Fibroblast of villous mesenchyme (primary cell): ENCODE measurements at places on chromosomes 16 and 17. TPM values are rescaled to one million over a fixed set of nuclear protein-coding genes. Genes with fewer than 3 reads are reported as not detected.

DNA sequence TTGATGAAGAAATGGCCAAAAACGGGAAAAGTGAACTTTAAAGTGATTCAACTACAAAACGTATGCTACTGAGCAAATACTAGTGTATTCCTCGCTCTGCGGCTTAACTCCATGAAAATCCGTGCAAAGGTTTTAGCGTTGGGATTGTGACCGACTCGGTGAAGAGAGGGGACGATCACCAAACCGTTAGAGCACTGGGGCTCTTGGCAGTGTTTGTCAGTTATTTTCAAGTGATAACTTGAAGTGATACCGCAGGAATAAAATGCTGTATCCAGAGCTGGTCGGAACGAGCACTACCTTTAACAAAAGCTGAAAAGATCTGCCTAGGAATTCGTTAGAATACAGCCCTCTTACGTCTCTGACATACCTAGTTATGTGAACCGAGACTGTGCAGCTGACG is 773 bp upstream of the PPM1D start:
- DNase-seq: no peak

GRCh38 chr16:12119562-12119961 is 143.0 kb downstream of the SNX29 start:
- peak; percentile 32 for DNase-seq

DNA sequence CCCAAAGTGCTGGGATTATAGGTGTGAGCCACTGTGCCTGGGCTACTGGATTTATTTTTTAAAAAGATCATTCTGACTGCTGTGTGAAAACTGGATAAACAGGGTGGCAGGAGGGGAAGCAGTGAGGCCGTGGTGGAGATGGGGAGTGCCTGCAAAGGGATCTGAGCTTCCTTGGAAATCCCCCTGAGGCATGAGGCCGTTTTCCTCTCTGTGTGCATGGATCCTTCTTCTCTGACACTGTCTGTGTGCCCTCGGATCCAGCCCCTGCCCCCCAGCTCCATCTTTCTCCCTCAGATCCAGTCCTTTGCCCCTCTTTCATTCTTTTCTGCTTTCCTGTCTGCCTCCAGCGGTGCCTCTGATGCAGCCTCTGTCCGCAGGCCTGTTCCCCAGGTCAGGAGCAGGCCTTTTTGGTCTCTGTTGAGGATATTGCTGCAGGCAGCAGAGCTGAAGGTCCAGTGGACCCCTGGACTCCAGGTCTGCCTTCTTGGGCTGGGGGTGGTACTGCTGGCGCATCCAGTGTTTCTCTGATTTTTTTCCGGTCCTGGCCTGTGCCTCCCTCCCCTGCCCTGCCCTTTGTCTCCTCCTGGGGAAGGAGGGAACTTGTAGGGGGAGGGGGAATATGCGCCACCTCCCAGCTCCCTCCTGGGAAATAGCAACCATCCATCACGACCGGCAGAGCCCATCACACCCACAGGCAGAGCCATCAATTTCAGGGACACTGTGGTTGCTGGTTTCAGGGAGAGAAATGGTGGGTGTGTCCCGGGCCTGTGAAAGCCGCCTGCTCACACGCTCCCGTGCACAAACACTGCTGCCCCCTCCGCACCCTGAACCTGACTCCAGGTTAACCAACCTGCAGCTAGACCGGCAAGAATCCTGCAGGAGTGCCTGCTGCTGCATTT is 17.0 kb downstream of the MGAT5B start:
- DNase-seq: no peak

DNA sequence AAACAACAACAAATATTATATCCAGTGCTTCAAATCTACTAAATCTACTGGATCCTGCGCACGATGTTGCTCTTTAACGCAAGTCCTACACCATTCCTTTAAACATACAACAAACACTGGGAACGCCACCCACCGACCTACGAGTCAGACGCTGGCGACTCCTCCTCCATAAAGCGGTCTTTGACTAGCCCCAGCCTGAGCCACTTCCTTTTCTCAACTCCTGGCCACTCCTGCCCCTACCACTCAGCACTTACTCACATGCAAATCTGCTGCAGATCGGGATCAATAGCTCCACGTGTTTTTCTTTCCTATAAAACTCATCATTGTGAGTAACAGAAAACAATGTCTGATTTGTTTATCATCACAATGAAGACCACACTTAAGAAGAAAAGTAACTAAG is 32.8 kb upstream of the MNT start:
- no peak for DNase-seq

GRCh38 chr16:10564591-10564990 is 15.8 kb downstream of the EMP2 start:
- no peak for DNase-seq

DNA sequence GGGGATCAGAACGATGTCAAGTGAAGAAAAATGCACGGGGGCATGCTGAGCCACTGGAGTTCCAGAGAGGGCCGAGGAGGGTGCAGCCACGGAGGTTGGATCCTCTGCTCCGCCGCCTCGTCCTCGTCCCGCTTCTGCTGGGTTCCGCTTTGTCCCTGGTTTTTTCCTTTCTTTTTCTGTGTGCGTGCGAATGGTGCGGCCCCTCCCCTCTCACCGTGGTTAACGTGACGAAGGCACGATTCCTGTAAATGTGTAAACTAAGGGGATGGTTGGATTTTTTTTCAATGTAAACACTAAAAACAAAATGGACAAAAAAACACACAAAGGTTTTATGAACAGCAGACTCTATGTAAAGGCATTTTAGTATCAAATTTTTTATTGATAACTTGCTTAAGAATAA is 46.7 kb downstream of the ACTG1 start:
- no peak for DNase-seq

GRCh38 chr16:67397036-67397801 is 3.9 kb upstream of the TPPP3 start:
- peak; percentile 23 for DNase-seq

DNA sequence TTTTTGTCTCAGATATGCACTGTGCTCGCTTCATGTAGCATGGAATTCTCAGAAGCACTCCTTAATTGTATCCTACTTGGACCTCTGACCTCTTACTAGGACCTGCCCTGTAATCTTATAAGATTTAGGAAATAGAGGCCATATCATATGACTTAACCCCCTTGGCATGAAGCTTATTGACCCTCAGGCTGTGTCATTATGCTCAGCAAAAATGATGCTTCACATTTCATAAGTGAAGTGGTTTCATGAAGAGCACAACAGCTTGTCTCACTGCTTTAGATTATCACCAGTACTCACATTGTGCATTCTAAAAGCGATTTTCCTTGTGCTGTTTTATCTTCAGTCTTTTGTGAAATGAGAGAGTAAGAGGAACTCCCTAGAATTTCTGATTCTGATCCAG is 6.4 kb downstream of the PHKB start:
- no peak for DNase-seq

GRCh38 chr16:77090062-77090461 is 100.9 kb upstream of the MON1B start:
- DNase-seq: no peak

DNA sequence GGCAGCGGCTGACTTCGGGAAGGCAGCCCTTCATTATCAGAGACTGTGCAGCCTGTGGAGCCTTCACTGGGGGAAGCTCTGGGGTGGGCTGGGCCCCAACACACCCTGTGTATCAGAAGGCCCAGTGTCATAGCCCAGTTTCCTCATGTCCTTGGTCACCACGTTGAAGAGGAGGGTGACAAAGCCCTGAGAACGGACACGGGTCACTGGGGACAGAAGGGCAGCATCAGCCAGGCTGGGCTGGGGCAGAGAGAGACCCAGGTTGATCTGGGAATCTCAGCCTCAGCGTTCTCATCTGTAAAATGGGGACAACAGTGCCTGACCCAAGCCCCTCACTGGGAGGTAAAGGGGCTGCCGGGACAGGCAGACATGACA is 19.3 kb downstream of the B9D1 start:
- DNase-seq: no peak

DNA sequence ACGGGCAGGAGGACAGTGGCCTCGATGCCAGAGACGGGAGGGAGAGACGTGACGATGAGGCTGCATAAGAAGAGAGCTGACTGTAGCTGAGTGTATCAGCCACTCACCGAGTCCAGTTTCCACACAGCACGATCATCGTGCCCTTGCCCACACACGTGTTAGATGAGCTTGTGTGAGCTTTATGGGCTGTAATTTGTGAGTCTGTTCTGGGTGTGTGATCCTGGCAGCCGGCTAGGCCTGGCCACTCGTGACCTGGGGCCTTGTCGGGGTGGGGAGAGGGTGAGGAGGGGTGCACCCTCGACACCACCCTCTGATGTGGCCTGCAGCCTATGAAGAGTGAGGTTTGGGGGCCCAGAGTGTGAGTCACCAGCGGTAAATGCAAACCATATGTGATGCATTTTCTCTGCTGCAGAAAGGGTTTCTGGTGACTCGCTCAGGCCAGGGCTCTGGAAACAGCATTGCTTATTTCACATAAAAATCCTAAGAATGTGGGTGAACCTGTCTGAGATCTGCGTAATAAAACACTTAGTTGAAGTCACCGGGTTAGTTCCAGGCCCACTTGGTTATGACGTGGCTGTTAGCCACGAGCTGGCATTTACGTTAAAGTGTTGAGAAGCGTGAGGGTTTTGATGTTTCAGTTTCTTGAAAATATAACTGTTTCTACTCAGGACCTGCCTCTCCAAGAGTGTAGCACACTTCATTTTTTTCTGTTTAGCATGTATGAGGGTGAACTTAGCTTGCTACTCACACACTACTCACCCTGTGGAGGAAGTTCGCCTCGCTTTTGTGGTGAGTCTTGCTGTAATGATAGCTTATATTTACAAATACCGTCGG is 4.2 kb downstream of the METRNL start:
- peak; percentile 97 for DNase-seq

DNA sequence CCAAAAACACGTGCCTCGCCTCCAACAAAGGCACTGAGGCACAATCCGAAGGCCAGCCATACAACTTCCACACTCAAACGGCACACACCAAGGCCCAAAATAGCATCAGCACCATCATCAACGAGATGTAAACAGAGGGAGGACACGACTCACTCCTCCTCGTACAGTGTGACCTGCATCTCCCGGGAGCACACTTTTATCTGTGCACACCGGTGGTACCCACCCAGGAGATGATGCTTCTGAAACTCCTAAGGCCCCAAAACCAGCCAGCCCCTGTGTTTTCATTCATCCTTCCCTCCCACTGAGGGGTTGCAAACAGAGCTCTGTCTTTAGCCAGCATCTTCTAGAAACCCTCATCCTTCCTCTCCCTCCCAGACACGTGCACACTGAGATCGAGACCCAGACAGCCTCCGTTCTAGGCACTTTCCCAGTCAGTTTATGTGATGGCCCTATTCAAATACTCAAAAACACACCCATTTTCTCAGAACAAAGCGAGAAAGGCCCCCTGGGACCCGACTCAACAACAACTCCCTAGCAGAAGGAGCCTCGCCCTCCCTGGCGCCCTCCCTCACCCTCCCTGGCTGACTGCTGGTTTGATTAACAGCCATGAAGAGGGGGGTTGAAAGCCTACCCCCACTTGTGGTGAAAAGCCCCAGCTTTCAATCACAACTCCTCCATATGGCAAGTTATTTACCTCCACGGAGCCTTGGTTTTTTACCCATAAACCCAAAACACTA is 76.3 kb downstream of the GAS7 start:
- DNase-seq: no peak

DNA sequence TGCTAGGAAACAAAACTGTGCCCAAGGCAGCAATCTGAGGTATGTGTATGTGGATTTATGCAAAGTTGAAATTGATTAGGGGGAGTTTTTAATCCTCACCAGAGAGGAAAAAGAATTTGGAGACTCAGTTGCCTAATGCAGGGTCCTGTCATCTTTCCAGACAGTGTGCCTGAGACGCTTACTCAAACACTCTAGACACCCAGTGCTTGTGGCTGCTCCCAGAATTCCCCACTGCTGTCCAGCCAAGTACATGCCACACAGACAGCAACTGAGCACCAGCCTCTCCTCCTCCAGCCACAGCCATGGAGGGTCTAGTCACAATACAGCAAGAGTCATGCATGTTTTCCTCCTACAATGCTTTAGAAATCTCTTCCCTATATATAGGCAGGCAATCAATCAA is 118.1 kb downstream of the HIC1 start:
- DNase-seq: peak; percentile 76

- DNase-seq: no peak
These were observed 8.0 kb downstream of the PAM16 start for GRCh38 chr16:4342866-4343744.

DNA sequence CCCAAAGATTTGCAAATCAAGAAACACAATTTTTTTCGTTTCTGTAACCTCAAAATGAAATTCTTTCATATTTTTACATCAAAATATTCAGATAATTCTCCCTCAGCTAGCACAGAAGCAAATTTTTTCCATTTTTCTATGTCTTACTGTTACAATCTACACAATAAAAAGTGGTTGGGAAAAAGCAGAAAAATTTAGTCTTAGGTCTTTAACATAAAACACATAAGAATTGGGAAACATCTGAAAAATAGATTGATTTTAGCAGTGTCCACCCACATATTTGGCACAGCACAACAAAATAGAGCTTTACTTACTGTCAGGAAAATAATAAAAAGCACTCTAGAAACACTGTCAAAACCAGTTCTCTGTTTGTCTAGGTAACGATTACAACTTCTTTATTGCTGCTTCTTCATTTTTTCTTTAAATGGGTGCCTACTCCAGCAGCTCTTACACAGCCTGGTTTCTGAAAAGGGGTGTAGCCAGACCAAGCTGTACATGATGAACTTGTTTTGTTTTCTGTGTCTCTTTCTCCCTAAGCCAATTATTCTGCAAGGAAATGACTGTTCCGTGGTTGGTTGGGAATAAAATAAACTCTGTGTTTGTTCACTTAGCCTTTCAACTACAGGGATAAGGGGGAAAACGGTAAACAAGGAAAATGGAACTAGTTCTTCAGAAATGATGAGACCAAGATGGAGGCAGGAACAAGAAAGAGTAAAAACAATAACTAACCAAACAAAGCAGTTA is at the start of gene ABCA6:
TSS of gene ABCA6 (minus strand) at position 465 of the 744 bp plus-strand sequence. CDS start 1,192 bp downstream, outside the sequence.
- peak; percentile 73 for DNase-seq

DNA sequence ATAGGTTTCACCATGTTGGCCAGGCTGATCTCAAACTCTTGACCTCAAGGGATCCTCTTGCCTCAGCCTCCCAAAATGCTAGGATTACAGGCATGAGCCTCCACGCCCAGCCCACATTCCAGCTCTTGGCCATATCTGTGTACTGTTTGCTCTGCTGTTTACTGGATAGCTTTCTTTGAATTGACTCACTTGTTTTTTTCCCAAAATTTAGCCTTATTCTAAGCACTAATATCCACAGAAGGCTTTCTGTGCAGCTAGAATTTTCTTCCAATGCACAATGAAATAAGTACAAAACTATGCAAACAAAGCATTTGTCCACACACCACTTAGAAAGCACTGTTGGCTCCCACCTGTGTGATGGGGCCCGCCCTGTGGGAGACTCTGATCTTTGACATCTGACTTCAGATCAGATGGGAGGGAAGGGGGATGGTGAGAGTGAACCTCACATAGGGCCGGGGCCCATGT is 72.2 kb downstream of the CLEC16A start:
- peak; percentile 55 for DNase-seq

GRCh38 chr16:48687421-48688038 is 77.5 kb upstream of the N4BP1 start:
- peak; percentile 71 for DNase-seq

LAT gene
- total RNA-seq: 0.43 and 0.64 TPM in 2 replicates

IRF8 gene
- not detected in 2 replicates for total RNA-seq

KCNJ16 gene
- total RNA-seq: not detected in 2 replicates

MYH8 gene
- not detected in 2 replicates for total RNA-seq

TBC1D3H gene
- total RNA-seq: not detected in 2 replicates

MFSD6L gene
- total RNA-seq: not detected in 2 replicates

KRT222 gene
- not detected in 2 replicates for total RNA-seq
